ENCODE measurements at places on chromosomes 7 and 10. TPM values are rescaled to one million over a fixed set of nuclear protein-coding genes. Genes with fewer than 3 reads are reported as not detected.

The FAM171A1 gene
- total RNA-seq = 28.9 TPM

The ELN gene
- total RNA-seq = 69.1 TPM

The LAMB4 gene
- 0.36 TPM for total RNA-seq

The GOLGA7B gene
- total RNA-seq = not detected

The LMOD2 gene
- total RNA-seq = not detected

- peak; percentile 17 for DNase-seq
Measured at GRCh38 chr10:36188461-36188860, 546.4 kb upstream of the FZD8 start.

DNA sequence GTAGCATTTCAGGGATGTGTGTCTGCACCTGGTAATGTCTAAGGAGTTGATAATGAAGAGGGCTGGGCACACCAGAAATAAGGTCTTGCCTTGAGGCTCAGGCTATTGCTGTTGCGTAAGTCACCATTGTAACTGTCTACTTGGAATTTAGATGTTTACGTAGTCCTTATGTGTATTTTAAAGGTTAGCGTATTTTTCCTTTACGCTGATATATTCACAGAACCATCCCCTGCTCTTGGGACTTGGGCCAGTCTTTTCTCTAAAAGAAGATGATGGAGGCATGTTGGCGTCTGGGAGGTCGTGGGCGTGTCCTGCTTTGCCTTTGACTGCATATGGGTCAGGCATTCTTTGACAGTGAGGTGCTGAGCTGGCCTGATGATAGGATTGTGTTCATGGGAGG, 14.7 kb downstream of the WDR37 start:
- peak; percentile 65 for DNase-seq

- no peak for DNase-seq
Measured at GRCh38 chr10:15124908-15125307, 27.8 kb downstream of the RPP38 start.

- no peak for DNase-seq
Measured at GRCh38 chr10:116138897-116139296, 134.1 kb downstream of the GFRA1 start.

- DNase-seq = no peak
Measured at GRCh38 chr7:76073335-76073990, 25.6 kb downstream of the MDH2 start.

GRCh38 chr7:154096-154799, 38.1 kb upstream of the FAM20C start:
- DNase-seq = peak; percentile 15

- peak; percentile 14 for DNase-seq
Measured at GRCh38 chr7:98251231-98251600, 816 bp downstream of the TECPR1 start.

DNA sequence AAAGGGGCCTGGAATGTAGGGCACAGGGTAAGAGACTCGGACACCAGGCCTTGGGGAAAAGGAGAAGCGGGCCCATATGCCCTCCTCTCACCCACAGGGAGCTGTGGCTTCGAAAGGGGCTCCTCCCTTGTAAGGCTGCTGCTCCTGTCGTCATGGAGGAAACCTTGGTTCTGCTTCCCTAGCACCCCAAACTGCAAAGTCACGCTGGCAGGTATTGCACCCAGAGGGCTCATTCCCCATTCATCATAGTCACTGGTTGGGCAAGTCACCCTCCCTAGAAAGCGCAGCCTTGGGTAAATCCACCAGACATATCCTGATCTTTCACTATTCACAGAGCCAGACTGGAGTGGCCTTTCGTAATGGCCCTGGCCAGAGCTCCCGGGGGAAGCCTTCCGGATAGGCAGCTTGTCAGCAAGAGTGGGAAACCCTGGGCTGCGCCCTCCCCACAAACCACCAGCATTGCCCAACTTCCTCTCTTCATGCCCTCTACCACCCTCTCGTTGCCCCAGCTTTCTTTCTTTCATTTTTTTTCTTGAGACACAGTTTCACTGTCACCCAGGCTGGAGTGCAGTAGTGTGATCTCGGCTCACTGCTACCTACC, 121.0 kb downstream of the HIP1 start:
- DNase-seq = peak; percentile 70

GRCh38 chr7:83574616-83575015, 74.3 kb downstream of the SEMA3E start:
- DNase-seq = no peak

- no peak for DNase-seq
Measured at GRCh38 chr7:127582361-127582760, 3.0 kb downstream of the GCC1 start.

- peak; percentile 36 for DNase-seq
Measured at GRCh38 chr7:127769696-127770400, 117.9 kb downstream of the SND1 start.

- no peak for DNase-seq
Measured at GRCh38 chr10:61063901-61064300, 119.9 kb upstream of the RHOBTB1 start.

DNA sequence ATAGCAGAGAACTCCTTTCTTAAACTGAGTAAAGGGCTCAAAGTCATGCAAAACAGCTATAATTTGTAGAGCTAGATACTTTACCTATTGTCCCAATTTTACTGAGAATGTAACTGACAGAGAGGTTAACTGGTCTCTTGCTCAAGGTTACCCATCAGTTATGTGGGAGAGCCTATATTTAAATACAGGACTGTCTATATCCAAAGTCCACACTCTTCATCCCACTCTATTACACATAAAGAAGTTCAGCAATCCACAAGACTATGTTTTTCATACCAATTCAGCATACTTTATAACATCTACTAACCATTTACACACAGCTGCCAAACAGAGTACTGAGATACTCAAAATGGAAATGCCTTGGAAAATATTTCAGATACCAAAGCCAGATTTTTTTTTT, 100.2 kb downstream of the MICU1 start:
- DNase-seq = no peak

Measured in osteoblast (primary cell).